Stimulated activated CD4-positive, alpha-beta T cell treated with anti-CD3 and anti-CD28 coated beads, Interleukin-15, amount 100 ng/mL, for 1 hour (primary cell): ENCODE measurements at places on chromosomes 16 and 17.

GRCh38 chr17:19346351-19347255 lies 15.9 kb downstream of the B9D1 start:
- no peak for DNase-seq

DNA sequence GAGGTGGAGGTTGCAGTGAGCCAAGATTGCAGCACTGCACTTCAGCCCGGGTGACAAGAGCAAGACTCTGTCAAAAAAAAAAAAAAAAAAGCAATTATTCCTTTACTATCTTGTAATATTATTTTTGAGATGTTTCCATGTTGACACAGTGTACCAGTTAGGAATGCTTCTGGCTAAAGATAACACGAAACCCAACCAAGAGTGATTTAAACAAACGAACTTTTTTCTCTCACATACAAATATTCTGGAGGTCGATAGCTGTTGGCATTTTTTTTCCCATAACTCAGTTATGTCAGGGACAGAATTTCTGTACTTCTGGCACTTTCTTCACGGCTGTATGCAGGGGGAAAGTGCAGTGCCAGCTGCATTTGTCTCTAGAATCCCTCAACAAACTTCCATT lies 9.9 kb upstream of the PPM1D start:
- DNase-seq: no peak

GRCh38 chr16:30934827-30935557 lies 11.6 kb downstream of the FBXL19 start:
- no peak for DNase-seq

- DNase-seq: no peak
Measured at GRCh38 chr16:5018793-5019192, 14.9 kb downstream of the NAGPA start.

DNA sequence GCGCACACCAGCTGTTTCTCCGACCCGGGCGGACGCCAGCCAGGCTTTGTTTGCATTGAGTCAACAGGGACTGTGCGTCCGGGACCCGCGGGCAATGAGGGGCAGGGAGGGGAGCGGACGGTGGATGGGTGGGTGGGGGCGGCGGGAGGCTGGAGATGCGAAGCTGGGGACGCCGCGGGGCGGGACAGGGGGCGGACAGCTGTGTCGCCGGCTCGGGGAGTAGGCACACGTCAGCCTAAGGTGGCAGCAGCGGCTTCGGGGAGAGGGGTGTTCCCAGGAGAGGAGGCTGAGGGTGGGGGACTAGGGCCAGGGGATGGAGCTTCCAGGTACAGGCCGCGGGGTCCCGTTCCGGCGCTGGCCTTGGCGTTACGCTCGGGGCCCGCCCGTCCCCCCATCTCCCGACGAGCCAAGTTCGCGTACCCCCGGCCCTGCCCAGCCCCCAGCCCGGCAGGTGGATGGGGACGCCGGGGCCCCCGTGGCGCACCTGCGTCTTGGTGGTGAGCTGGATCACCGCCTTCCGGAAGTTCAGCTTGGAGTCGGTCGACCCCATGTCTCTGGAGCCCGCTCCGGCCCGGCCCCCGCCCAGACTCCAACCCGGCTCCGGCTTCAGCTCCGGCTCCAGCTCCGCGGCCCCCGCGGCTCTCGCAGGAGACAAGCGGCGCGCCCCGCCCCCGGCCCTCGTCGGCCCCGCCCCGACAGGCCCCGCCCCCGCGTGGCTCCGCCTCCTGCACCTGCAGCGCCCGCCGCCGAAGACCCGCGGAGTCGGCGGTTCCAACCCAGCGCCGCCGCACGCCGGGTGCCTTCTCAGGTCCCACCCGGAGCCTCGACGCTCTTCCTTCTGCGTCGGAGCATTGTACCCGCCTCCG lies at the start of gene HID1:
Gene HID1, minus strand, starts transcription at position 653 of the 866 bp plus-strand sequence. Its CDS starts 103 bp downstream, at position 550.
- DNase-seq: peak; percentile 70

DNA sequence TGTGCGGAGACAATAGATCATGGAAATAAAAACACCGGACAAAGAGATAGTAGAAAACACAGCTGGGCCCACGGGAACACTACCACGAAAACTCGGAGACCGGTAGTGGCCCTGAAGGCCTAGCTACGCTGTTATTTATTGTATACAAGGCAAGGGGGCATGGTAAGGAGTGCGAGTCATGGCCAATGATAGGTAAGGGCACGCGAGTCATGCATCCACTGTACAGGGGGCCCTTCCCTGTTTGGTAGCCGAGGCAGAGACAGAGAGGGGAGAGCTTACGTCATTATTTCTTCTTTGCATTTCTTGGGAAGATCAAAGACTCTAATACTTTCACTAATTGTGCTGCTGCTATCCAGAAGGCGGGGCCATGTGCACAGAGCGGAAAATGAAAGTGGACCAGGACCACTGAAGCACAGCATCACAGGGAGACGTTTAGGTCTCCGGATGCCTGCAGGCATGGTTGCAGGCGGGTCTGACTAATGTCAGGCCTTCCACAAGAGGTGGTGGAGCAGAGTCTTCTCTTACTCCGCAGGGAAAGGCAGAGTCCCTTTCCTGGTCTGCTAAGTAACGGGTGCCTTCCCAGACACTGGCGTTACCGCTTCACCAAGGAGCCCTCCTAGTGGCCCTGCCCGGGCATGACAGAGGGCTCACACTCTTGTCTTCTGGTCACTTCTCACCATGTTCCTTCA lies 74.4 kb upstream of the ARL4D start:
- DNase-seq: no peak

- no peak for DNase-seq
Measured at GRCh38 chr16:29645694-29646187, 17.3 kb upstream of the SPN start.

DNA sequence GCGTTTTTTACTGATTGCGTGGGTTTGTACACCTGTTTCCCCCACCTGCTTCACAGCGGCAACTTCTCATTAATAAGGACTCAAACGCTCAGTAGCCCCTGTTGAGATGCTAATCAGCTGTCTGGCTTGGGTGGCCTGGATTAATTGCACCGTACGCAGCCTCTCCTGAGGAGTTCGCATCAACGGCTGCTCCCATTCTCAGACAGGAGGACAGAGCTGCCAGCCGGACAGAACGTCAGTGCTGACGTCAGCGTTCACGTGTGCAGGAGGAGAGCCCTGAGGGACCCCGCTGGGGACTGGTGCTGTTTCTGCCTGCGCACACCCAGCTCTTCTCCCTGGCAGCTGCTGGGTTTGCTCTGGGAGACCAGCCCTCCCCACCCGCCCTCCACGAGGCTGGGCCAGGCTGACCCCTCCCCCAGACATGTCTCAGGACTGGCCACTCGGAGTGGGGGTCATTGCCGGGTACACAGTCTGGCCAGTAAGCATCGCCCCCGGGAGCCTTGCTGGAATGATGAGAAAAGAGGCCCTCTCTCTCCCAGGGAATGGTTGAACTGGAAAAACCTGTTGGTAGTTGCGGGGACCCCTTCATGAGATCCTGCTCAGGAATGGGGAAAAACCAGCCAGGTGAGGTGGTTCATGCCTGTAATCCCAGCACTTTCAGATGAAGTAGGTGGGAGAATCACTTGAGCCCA lies 5.7 kb upstream of the BANP start:
- no peak for DNase-seq

- no peak for DNase-seq
Measured at GRCh38 chr17:67388986-67389385, 11.9 kb downstream of the PITPNC1 start.

DNA sequence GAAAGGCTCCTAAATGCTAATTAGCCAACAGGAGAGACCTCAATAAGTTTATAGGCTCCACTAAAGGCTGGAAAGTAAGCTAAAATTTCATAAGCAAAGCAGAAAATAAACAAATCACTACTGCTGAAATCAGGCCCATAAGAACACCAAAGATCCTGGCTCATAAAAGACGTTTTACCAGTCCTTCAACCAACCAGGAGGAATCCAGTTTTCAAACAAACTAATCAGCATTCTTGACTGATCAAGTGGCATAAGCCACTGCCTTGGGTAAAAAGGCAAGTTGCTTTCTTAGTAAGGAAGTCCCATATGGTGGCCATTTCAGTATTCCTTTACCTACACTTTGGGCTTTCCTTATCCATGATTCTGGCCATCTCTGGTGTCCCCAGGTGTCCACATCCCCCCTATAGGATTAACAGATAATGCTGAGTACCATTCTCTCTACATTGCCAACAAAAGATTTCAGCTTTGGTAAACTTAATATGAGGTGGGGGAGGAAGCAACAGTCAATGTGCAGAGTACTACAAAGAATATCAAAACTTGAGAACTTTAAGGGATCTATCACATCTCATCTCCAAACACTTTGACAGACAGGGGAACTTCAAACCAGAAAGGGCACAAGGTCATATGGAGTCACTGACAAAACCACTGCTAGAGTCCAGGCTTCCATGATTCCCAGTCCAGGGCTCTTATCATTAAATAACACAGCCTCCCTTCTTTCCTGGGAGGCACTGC lies 1.3 kb downstream of the TOM1L2 start:
- no peak for DNase-seq

GRCh38 chr16:79532785-79533184 lies 67.8 kb downstream of the MAF start:
- no peak for DNase-seq

DNA sequence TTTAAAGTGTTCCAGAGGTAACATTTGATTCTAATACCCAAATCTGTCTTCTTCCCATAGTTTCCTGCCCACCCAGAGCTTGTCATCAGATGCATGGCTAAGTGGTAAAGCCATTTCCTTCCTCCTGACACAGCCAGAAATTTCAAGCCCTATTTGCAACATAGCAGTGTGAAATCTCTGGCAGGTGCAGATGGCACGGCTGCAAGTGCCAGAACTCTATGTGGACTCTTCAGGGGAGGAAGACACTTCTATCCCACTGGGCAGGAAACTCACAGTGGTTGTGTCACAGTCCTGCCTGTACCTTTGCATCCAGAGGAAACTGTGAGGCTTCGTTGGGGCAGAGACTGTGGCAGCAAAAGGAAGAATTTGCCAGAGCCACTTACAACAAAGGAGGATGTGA lies 13.2 kb downstream of the DYNLRB2 start:
- DNase-seq: no peak
